ENCODE measurements at places on chromosomes 11 and 22.

DNA sequence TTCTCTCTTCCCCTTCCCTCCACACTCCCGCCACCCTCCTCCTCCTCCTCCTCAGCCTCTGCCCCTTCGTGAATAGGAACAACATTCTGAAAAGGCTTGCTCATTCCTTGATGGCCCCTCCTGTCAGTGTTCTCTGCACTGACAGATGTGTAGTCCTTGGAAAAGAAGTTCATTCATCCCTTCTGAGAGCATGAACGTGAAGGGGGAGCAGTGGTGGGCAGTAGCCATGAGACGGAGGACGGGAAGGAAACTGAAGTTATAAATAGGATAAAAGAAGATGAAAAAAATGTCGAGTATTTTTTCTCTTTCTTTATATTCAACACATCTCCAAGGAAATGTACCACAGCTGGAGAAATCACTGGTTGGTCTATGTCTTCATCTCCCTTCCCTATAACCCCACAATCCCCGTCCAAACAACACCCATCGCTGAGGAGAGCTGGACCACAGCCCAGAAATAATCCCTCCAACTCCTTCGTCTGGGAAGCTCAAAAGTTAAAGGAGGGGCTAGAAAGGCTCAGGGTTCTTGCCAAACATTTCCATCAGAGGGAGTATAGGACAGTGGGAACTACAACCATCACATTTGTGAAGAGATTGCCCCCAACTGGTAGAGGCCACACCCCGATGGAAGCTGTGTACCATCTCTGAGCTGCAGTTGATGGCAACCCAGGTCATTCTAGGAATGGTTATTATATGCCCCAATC lies 33.5 kb downstream of the ETS1 start:
- no peak for DNase-seq

- DNase-seq = no peak
Measured at GRCh38 chr22:44449061-44449682, 48.9 kb downstream of the RTL6 start.

DNA sequence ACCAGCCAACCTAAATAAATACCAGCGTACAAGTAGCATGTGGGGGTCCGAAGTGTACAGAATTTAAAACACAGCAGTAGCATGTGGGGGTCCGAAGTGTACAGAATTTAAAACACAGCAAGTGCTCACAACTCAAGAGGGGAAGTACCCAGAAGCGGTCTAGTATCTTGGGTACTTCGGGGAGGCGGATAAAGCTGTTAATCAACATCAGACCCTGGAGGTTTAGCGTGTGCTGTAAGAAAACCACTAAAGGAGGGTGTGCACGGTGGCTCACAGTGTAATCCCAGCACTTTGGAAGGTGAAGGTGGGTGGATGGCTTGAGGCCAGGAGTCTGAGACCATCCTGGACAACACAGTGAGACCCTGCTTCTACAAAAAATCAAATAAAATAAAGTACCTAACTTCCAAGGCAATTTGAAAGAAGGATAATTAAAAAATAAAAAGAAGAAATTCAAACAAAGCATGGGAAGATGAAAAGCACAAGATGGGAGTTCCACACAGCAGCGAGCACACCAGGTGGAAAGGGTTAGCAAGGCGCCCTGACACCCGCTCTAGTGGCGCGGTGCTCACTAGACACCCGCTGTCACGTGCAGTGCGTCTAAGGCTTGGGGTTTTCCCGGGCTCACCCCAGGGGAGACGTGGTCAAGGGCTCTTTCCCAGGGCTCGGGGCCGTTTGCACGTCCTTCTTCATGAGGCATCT lies 35.0 kb upstream of the MOB2 start:
- no peak for DNase-seq

DNA sequence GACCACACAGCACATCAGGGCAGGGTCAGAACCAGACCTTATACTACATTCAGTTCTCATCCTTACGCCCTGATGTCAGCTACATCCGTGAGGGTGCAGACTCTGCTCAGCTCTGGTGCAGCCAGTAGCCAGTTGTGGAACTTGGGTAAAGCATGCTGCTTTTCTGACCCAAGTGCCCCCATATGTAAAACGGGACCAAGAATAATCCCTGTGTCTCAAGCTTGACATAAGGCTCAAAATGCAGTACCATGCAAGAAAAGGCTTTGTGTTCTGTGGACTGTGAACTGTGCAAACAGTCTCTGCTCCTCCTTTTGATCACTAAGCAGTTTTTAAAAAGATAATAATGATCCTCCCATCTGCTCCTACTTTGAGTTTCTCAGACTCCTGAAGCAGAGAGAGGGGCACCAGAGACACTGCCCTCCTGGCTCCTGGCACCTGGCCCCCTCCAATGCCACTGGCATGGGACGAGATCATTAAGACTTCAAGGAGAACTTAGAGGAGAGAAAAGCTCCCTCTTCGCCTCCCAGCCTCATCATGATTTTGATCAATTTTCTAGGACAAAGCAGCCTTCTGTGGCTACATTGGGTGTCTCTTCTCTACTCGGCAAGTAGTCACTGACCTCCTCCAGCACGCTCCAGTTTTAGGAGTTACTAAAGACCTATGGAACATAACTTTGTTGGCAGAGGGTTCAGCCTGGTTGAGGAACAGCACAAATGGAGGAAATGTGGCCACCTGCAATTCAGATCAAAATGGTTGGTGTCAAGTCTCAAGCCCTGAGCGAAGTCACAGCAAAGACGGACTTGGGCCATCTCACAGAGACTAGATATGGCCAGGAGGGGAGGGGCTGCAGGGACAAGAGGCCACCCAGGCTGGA lies 23.9 kb downstream of the IL10RA start:
- no peak for DNase-seq

DNA sequence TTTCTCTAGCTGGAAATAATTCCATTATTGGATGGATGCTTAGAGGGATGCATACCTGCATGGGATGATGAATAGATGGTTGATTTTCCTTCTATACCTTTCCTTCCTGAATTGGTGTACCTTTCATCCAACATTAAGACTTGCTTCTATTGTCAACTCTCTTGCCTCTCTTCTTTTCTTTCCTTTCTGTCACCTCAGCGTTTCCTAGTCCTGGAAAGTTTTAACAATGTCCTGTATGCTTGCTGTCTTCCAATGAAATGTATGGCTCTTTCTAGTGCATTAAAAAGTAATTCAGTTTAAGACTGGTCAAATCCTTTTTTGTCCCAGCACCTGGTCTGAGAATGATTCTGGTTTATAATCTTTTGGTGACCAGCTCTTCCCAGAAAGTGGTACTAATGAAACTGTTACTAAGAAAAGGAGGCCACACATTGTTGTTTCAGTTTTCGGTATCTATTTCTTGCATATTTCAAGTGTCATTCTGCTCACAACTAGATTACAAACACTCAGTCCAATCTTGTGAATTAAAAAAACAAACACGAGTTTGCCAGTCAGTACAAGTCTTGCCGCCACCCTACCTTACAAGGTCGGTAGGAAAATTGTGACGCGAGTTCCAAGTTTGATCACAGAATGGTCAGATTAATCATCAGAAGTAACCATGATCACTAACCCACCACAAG lies 8.0 kb downstream of the POU2AF1 start:
- no peak for DNase-seq

DNA sequence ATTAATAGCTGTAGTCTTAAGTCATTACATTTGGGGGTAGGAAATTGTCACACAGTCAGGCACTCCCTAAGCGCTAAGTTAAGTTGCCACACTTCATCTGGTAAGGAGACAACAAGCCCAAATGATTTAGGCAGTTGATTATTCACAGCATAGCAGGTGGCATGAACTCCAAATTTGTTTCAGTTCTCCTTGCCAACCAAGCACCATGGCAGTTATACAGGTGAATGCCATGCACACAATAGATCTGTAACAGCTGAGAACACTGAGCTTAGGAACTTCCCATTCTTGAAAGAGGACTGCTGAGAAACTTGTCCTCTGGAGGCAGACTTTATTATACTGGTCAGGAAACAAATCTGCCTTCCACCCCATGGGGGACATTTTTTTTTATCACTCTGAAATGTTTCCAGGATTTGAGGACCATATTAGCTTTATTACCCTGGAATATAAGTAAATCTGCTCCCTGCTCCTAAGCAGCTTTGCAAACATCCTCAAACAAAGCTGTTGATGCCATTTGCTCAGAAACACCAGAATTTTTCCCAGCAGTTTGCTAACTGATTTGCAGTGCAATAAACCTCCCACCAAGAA lies 5.1 kb upstream of the INTS4 start:
- DNase-seq = no peak

DNA sequence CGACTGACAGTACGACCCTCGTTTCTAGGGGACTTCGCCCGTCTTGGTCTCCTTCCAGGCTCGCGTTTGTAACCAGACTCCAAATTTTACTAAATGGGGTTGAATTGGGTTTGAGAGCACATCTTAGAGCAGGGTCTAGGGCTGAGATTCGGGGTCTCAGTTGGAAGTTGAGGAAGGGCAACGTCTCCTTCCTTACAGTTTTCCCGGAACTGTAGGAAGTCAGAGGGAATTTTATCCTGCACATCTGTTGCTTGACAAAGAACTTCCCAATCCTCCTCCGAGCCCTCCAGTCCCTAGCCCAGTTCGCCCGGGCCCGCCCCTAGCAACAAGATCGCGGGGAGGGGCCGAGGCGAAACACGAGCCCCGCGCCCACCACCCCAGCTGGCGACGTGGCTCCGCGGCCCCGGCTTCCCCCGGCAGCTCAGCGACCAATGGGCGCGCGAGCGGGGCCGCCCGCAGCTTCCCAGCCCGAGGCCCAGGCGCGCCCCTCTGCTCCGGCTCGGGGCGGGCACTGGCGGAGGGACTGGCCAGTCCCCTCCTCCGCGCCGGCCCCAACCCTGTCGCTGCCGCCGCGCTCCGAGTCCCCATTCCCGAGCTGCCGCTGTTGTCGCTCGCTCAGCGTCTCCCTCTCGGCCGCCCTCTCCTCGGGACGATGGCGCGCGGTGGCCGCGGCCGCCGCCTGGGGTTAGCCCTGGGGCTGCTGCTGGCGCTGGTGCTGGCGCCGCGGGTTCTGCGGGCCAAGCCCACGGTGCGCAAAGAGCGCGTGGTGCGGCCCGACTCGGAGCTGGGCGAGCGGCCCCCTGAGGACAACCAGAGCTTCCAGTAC lies at the start of gene RCN1:
RCN1 (plus strand) TSS at position 530 of the 826 bp plus-strand sequence; CDS start at position 653, 123 bp downstream.
- DNase-seq = peak; percentile 52

DNA sequence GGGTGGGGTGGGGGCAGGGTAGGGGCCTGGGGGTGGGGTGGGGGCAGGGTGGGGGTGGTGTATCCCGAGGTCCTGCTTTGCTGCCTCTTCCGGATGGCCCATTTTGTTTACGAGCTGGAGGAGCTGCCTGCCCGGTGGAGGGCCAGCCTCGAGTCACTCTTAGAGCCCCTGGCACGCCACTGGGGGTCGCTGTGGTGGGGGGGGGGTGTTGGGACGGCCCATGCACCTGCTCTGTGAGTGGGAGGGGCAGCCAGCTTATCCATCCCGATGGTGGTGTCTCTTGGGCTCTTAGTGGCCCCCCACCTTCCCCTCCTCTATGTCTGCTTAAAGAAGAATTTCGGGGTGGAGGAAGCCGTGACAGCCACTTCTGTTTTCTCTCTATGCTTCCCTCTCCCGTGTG lies 24.6 kb downstream of the MRGPRD start:
- DNase-seq = no peak

GRCh38 chr11:115141231-115142114 lies 362.7 kb downstream of the CADM1 start:
- no peak for DNase-seq

DNA sequence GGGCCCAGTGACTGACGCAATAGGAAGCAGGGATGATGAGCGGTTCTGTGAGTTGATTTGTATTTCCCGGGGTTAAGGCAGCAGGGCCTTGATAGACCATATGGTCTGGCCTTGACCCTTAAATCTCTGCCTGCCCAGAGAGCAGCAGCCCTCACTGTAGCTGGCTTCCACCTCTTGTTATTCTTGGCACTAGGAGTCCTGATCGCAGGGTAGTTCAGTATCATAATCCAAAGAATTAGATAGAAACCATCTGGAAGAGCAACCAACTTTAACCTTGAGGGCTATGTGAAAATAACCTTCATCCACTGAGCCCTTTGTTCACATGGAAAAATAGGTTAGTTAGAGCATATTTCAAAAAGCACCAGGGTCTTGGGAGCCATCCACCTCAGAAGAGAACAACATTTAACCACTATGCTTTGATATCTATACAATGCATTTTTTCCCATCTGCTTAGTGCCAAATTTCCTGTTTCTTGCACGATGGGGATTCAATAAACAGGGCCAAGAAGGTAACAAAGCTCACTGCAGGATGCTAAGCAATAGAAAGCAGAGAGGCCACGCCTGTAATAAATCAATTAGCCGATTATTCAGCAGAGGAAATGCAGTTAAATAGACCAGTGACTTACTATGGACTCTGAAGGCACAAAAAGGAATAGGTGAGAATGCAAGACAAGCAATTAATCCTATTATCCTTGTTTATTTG lies 761.3 kb downstream of the OPCML start:
- no peak for DNase-seq

DNA sequence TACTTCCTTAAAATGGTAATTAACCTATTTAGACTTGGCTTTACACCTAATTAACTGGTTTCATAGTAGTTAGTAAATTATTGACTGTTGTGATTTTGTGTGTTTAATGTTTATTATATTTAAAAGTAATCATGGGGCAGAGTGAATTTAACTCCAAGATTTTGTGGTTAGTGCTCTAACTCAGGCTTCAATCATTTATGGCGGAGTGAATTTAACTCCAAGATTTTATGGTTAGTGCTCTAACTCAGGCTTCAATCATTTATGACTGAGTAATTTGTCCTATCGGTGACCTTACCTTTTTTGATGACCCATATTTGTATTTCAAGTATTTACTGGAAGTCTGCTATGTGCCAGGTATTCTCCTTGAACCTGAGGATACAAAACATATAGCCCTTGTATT lies 7.2 kb downstream of the PRRG4 start:
- no peak for DNase-seq

- no peak for DNase-seq
Measured at GRCh38 chr11:9385327-9385899, 961 bp downstream of the IPO7 start.

DNA sequence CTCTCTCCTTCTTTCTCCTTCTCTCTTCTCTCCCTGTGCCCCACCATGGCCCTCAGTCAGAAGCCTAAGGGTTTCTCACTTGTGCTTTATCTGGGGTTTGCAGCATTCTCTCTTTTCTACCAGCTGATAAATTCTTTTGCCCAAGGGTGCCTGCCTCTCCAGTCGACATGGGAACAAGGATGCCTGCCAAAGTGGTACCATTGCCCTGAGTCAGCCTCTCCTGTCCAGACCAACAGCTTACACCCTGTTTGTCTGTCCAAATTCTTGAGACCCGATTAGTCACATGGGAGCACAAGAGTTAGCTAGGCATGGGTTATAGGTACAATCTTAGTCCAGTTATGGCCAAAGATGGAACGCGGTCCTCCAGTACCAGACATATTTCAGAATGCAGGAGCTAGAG lies 242.7 kb downstream of the LARGE1 start:
- no peak for DNase-seq
